ENCODE measurements at places on chromosomes 4 and X. TPM values are rescaled to one million over a fixed set of nuclear protein-coding genes. Genes with fewer than 3 reads are reported as not detected.

Gene PWWP3B
- total RNA-seq, result 0.15 TPM

Gene CXCR3
- total RNA-seq, result 0.69 TPM

Gene VCX3B
- not detected for total RNA-seq

Gene C4orf51
- total RNA-seq, result not detected

Gene MOB1B
- total RNA-seq, result 29.8 TPM

Gene DCAF12L2
- total RNA-seq, result 0.27 TPM
